HFFc6 (cell line): ENCODE measurements at places on chromosomes 13 and 19. TPM values are rescaled to one million over a fixed set of nuclear protein-coding genes. Genes with fewer than 3 reads are reported as not detected.
A peak's percentile ranks its signal among the peaks of the same experiment; 100 is the strongest.

Gene CEACAM16
- not detected in 2 replicates for total RNA-seq

Gene CLC
- total RNA-seq = not detected in 3 replicates

- H3K4me1 ChIP-seq = no peaks in the 10 kb centered on the region
- no peaks in the 10 kb centered on the region for H3K27me3 ChIP-seq
These were observed 699.0 kb downstream of the GPC5 start for GRCh38 chr13:92097337-92097903.

GRCh38 chr19:6227156-6227935, 52.4 kb downstream of the MLLT1 start:
- no peak overlapping the region for H3K4me3 ChIP-seq
- no peaks in the 10 kb centered on the region for H3K27me3 ChIP-seq
- DNase-seq = no peak

- DNase-seq = no peak
- H3K4me3 ChIP-seq = no peak overlapping the region
- H3K27me3 ChIP-seq = peaks cover 12% of the 10 kb centered on the region
- no peaks in the 10 kb centered on the region for H3K4me1 ChIP-seq
These were observed 4.7 kb downstream of the CRLF1 start for GRCh38 chr19:18601875-18602274.

DNA sequence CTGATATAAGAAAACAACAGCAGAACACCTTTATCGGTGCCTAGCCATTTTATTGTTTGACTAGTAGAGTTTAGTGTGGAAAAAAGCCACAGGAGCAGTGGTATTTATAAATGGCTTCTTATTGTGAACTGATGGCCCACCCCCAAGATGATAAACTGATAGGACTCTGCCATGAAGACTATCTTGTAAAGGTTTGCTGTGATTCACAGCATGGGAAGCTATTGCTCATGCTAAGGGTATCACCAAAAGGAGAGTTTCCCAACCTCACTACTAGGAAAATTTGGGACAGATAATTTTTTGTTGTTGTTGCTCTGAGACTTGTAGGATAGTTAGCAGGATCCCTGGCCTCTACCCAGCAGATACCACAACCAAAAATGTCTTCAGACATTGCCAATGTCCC, 12.0 kb upstream of the SLC7A1 start:
- H3K4me3 ChIP-seq = no peak overlapping the region
- peak overlapping the region; percentile 51 for H3K27ac ChIP-seq
- H3K4me1 ChIP-seq = peaks cover 47% of the 10 kb centered on the region

DNA sequence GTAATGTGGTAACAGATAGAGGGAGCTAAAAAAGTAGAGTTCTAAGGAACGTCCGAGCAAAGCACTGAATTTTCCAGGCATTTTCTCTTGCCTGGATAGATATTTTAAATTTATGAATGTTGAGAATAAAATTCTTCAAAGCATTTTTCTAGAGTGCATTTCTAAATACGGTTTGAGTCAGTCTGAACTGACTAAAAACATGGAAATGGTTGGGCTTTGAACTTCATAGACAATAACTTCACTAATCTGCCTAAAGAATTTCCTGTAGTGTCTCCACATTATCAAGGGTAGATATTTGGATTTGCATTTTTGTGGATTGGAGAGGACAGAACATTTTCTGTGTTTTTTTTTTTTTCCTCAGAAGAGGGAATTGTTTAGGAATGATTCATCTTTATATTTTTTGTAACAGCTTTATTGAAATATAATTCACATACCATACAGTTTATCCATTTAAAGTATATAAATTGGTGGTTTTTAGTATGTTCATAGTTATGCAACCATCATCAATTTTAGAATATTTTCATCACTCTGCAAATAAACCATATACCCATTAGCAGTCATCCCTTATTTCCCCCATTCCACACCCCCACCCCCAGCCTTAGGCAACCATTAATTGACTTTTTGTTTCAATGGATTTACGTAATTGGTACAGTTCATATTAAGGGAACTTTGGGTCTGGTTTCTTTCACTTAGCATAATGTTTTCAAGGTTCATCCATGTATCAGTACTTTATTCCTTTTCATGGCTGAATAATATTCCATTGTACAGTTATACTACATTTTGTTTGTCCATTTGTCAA, 20.7 kb downstream of the GARRE1 start:
- DNase-seq = peak; percentile 93
- peaks cover 20% of the 10 kb centered on the region for H3K36me3 ChIP-seq
- peak overlapping the region; percentile 77 for H3K4me3 ChIP-seq
- H3K27me3 ChIP-seq = peaks cover 2% of the 10 kb centered on the region; the same call in 1 of the 2 replicates

DNA sequence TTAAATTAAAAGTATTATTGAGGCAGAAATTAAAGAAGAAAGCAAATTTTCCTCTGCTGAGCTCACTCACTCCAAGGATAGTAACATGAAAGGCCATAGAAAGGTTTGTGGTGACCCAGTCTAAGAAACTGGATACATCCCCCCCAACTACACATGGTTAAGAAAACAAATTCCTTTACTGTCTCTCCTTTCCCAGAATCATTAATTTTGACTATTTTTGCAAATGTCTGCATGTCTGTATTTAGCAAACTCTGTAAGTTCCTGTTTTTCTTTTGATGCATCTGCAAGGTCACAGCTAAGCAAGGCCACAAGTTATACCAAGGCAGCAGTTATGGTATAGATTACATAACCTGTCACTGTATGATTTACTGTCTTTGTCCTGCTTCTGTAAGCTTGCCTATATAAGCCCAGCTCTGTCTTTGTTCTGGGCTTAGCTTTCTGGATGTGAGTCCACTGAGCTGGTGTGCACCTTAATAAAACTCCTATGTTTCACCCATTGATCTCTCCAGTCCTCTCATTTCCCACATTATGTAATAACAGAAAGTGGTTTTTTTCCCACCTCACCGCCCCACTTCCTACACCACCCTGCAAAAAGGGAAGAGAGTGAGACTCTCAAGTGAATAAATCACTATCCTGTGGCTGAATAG, 8.5 kb upstream of the ZNF83 start:
- H3K4me3 ChIP-seq = no peak overlapping the region
- H3K27me3 ChIP-seq = no peaks in the 10 kb centered on the region; the same call in 1 of the 2 replicates
- no peak for DNase-seq
- H3K27ac ChIP-seq = no peak overlapping the region
